Activated CD4-positive, alpha-beta T cell treated with anti-CD3 and anti-CD28 coated beads, Interleukin-2, amount 50 U/mL, for 4 hours (primary cell): ENCODE measurements at places on chromosomes 11 and 22.

DNA sequence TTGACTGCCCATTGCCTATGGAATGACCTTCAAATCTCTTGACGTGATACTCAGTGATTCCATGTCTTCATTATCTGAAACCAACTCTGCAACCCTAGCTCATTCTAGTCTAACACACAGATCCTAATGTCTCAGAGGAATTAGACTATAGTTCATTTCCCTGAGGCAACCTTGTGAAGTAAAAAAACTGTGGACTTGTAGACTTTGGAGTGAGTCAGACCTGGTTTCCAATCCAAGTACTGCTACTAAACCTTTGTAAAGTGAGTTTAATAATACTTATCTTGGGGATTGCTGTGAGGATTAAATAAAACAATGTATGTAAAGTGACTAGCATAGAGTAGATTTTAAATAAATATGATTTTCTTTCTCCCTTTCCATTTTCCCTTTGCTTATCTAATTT, 226.1 kb downstream of the BLID start:
- DNase-seq: no peak

GRCh38 chr11:134980819-134981710, 569.0 kb upstream of the B3GAT1 start:
- no peak for DNase-seq

DNA sequence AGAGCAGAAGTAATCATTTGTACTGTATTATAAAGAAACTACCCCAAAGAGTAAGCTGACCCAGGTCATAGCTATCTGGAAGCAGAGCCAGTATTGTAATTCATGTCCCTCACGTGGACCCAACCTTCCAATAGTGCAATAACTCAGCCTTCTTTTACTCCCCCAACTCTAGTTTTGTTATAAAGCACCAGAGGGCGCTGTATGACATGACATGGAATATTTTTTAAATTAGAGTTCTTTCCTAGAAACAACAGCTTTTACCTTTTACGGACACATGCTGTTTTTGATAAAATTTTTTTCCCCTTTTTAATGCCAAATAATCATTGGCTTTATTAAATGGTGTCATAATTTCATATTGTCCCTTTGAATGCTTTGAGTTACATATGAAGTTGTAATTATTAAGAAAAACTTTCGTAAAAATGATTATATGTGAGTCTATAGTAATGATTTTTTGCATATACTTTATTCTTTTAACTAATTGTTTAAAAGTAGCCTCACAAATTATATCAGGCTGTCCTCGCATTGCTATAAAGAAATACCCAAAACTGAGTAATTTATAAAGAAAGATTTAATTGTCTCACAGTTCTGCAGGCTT, 76.9 kb downstream of the DKK3 start:
- DNase-seq: no peak

DNA sequence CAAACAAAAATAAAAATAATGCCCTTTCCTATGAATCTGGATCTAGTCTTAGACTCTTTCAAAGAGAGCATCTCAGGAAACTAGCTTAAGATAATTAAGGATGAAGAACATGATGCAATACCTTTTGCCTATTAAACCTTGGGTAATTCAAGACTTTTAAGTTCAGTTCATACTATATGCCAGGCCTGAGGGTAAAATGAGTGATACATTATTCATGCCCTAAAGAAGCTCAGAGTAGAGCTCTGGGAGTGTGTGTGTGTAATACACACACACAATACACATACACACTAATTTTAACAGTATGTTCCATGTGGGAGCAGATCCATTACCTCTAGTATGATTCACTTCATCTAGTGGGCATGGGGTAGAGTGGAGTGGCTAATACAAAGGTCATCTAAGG, 651.4 kb upstream of the CHORDC1 start:
- DNase-seq: no peak
